ENCODE measurements at places on chromosomes 4 and X. TPM values are rescaled to one million over a fixed set of nuclear protein-coding genes. Genes with fewer than 3 reads are reported as not detected.

DNA sequence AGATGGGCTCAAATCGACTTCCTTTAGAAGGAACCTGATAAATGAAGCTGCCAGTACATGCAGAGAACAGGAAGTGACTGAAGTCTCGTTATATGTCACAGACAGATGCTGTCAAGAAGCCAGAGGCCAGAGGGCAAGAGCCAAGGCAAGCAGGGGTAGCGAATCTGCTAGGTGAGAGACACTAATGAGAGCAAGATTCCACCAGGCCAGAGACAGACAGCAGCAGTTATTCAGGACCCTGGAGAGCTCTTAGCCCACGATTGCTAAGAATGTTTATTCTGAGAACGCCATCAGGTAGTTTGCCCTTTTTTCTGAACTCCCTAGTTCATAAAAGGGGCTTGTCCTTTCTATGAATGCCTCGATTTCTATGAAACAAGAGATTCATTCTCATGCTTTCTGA is 73.7 kb downstream of the BEND2 start:
- peak; percentile 17 for DNase-seq

GRCh38 chr4:175934506-175934905 is 122.4 kb upstream of the GPM6A start:
- DNase-seq, result no peak

DNA sequence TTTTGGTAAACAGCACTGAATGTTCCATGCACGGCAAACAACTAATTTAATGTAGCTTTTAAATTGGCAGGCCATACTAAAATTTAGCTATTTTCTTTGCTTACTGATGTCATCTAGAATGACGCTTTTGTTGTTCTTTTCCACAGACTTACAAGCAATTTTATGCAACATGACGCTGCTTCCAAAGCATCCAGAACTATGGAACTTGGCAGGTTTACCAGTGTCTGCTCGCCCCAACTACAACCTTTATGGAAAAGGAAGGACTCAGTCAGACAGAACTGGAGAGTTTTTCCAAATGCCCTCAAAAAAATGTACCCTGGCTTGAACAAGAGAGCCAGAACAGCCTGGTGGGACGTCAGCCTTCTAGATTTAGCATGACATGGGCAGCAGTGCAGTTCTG is 58.7 kb downstream of the ANOS1 start:
- no peak for DNase-seq

DNA sequence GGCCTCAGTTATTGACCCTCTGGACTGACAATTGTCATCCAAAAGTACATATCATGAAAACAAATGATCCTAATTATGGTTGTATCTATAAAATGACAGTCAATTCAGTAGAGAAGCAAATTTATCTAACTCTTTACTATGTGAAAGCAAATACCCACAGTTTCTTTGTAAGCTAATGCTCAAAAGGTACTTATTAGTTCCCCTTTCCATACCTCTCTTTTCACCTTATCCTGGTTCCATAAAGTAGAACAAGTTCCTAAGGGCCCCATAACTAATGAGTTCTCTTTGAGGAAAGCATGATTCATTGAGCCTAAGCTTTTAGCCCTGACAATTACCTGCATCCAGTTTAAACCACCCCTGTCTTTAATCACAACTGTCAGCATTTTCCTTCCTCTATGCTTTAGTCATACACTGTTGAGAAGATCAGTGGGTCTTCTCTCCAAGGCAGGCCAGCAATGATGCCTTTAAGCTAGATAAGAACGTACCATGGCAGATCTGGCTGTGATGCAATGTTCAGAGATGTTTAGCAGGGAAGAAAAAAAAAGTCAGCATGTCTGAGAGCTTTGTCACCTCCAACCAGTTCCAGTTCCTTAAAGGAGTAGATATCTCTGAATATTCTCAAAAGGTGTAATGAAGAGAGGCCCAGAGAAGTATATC is 179.7 kb upstream of the RASGEF1B start:
- DNase-seq, result no peak

GRCh38 chr4:102638621-102639020 is 122.1 kb downstream of the MANBA start:
- no peak for DNase-seq

DNA sequence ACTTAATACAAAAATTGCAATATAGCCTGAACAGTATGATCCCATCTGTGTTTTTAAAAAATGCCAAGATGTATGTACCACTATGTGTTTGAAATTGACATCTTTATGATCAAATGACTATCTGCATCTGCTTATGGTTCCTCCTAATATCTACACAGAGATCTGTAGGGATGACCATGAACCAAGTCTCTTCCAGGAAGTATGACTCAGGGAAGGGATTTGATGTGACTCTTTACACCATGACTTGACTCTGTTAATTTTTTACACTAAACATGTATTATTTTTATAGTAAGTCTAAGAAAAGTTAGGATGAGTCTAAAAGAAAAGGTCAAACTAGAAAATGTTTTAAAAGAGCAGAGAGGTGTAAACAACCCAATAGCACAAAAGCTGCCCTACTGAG is 164.0 kb downstream of the SH3KBP1 start:
- no peak for DNase-seq

DNA sequence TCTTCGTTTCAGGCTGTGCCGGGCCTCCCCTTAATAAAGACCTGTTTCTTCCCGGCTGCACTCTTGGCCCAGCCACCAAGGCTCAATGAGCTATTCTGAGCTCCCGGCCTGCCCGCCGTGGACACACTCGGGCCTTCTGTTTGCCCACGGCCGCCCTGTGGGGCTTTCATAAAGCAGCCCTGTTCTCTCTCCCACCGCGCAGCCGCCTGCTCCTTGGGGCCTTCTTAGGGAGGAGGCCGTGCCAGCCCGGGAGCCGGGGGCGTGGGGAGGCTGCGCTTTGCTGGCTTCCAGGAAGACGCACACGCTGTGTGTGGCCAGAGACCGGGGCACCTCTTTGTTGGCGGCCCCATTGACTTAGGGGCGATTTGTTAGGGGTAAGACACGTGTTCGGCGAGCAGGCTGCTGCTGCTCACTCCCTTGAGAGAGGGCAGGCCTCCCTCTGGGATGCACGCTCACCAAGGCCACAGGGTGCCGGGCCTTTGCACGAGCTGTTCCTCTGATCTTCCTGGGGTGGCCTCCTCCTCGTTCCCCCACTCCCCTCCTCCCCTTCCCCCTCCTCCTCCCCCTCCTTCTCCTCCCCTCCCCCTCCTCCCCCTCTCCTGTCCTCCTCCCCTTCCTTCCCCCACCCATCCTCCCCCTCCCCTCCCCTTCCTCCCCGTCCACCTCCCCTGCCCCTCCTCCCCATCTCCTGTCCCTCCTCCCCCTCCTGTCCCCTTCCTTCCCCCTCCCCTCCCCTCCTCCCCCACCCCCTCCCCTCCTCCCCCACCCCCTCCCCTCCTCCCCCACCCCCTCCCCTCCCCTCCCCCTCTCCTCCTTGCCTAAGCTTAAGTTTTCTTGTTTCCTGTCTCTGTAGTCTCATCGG is 11.3 kb downstream of the BLOC1S4 start:
- no peak for DNase-seq

- no peak for DNase-seq
These were observed 2.3 kb upstream of the METTL14 start for GRCh38 chr4:118682928-118683327.

GRCh38 chr4:127809173-127809800 is 27.2 kb downstream of the HSPA4L start:
- DNase-seq, result no peak

DNA sequence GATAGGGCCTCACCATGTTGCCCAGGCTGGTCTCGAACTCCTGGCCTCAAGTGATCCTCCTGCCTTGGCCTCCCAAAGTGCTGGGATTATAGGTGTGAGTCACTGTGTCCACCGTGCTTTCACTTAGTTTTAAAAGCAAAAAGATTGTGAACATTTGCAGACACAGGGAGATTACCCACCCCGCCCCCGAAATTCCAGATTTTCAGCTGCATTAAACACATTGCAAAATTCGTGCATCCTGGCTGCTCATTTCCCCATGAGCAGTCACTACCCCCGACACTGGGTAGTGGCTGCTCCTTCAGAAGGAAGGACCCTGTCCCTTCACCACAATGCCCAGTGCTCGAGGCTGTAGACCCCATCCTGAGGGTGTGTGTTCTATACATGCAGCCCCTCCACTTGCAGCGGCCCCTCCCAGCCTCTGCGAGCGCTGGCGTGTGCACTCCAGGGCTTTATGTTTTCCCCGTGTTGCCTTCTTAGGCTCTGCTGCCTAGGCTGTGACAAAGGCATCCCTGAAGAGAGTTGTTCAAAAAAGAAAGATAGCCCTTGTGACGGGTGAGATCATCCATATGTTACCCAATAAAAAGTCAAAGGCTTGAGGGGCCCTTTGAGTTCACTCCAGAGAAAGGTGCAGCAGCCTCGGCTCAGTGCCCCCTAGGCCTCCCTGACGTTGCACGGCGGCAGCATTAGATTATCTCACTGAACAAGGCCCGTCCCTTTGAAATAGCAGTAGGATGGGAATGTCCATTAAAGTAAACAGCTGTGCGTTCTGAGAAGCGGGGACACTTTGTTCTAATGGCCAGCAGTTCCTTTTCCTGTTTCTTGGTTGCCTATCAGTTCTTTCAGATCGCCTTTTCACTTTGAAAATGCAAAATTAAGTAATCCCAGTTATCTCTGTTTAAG is 71.6 kb downstream of the SHROOM2 start:
- no peak for DNase-seq

GRCh38 chr4:71867598-71867997 is 83.7 kb upstream of the GC start:
- no peak for DNase-seq

- no peak for DNase-seq
These were observed 101.6 kb upstream of the PPARGC1A start for GRCh38 chr4:23991444-23991843.

The CFAP99 gene
- total RNA-seq, result 1.3 TPM

The CACNA1F gene
- 0.20 TPM for total RNA-seq

The SMARCA1 gene
- 28.8 TPM for total RNA-seq

The CFAP299 gene
- not detected for total RNA-seq

The FGFBP1 gene
- not detected for total RNA-seq

All from mucosa of gallbladder (tissue), 1 donor.